C1 segment of cervical spinal cord (tissue), 14 donors: ENCODE measurements at places on chromosomes 7 and 10.

GRCh38 chr10:70418229-70418628 is 14.3 kb downstream of the EIF4EBP2 start:
- no peak for DNase-seq

DNA sequence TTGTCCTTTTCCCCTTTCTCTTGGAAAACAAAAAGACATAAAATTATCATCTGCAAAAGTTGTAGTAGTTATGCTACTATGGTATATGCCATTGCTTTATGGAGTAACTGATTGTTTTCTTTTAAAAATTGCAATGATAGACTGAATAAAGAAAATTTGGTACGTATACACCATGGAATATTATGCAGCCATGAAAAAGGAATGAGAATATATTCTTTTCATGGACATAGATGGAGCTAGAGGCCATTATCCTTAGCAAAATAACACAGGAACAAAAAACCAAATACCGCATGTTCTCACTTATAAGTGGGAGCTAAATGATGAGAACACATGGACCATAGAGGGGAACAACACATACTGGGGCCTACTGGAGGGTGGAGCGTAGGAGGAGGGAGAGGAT is 538.8 kb downstream of the PLXDC2 start:
- DNase-seq, result no peak

GRCh38 chr10:124962421-124962820 is 20.5 kb downstream of the ZRANB1 start:
- DNase-seq, result no peak

GRCh38 chr10:132714096-132714985 is 71.6 kb downstream of the NKX6-2 start:
- peak; percentile 36 for DNase-seq

DNA sequence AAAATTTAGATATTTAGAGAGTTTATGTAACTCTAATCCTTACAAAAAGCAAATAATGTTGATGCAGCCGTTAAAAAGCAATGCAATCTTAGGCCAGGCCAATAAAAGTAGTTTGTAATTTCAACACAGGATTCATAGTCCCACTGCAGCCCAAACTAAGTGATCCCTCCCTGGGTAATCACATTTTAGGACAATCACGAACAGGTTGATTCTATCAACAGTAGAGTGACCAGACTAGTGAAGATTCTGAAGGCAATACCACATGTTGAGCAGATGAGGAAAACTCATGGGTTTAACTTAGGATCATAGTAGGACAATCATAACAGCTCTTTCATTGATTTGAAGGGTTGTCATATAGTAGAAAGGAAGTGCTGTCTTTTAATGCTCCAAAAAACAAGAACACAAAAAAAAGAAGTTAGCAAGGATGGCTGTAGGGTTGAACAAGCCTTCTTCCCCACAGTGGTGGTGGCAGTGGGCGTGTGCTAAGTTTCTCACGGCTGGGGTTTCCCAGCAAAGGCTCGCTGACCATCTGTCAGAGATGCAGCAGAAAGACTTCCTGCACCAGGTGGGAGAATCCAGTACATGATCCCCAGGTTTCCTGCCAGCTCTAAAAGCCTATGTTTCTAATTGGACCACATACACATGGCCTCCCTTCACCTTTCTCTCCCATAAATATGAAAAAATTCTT is 212.2 kb downstream of the CHRM2 start:
- DNase-seq, result no peak
